ENCODE measurements at places on chromosomes 16 and 17. TPM values are rescaled to one million over a fixed set of nuclear protein-coding genes. Genes with fewer than 3 reads are reported as not detected.

GRCh38 chr17:79377230-79377786 lies 233.5 kb downstream of the RBFOX3 start:
- DNase-seq = no peak
- no peaks in the 10 kb centered on the region for H3K4me1 ChIP-seq
- H3K4me3 ChIP-seq = no peak overlapping the region
- H3K36me3 ChIP-seq = no peaks in the 10 kb centered on the region
- peaks cover 2% of the 10 kb centered on the region for H3K27me3 ChIP-seq

GRCh38 chr17:47291242-47291873 lies 32.4 kb upstream of the EFCAB13 start:
- H3K4me3 ChIP-seq = no peak overlapping the region
- DNase-seq = no peak
- no peaks in the 10 kb centered on the region for H3K4me1 ChIP-seq
- H3K27me3 ChIP-seq = peaks cover 7% of the 10 kb centered on the region
- H3K27ac ChIP-seq = no peak overlapping the region
- no peaks in the 10 kb centered on the region for H3K36me3 ChIP-seq

Gene ZNF469
- total RNA-seq = 0.57 TPM

DNA sequence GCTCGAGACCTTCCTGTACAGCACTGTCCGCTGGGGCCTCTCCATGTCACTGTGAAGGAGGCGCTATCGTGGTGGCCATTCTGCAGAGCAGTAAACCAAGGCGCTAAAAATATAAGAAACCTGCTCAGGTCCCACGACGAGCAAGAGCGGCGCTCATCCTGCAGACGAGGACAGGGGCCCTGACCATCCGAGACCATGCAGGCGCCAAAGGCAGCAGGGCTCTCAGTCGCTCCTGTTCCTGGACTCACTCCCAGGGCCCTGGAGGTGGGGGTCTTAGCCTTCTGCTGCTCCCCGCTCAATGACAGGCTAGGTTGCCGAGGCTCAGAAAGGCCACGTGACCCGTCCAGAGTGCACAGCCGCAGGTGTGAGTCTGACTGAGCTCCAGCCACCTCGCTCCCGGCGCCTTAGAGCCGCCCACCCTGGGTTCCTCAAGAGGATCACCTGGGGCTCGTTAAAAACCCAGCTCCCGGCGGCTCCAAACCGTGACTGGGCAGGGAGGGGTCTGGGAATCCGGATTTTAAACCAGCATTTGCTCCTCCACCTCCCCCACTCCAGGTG lies 509 bp upstream of the ATP2C2 start:
- peaks cover 49% of the 10 kb centered on the region for H3K27me3 ChIP-seq
- H3K4me3 ChIP-seq = no peak overlapping the region
- H3K27ac ChIP-seq = no peak overlapping the region
- no peaks in the 10 kb centered on the region for H3K36me3 ChIP-seq

DNA sequence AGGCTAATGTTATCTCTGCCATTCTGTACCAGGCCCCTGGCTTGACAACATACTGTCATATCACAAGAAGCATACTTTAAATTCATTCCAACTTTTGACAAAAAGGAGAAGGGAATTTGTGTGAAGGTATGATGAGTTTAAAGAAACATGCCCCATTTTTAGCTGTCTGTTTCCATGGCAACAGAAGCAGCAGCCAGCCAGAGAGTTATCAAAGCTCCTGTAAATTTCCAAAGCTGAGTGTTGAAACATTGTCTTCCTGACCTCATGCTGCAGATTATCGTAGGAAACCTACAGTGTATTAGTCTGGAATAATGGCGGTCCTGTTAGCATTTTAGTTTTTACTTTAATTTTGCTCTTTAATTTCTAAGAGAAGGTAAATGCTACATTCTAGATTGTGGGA lies 124.9 kb downstream of the MRTFB start:
- H3K4me3 ChIP-seq = no peak overlapping the region
- peaks cover 3% of the 10 kb centered on the region for H3K36me3 ChIP-seq
- no peaks in the 10 kb centered on the region for H3K27me3 ChIP-seq
- H3K27ac ChIP-seq = no peak overlapping the region
- peaks cover 18% of the 10 kb centered on the region for H3K4me1 ChIP-seq

DNA sequence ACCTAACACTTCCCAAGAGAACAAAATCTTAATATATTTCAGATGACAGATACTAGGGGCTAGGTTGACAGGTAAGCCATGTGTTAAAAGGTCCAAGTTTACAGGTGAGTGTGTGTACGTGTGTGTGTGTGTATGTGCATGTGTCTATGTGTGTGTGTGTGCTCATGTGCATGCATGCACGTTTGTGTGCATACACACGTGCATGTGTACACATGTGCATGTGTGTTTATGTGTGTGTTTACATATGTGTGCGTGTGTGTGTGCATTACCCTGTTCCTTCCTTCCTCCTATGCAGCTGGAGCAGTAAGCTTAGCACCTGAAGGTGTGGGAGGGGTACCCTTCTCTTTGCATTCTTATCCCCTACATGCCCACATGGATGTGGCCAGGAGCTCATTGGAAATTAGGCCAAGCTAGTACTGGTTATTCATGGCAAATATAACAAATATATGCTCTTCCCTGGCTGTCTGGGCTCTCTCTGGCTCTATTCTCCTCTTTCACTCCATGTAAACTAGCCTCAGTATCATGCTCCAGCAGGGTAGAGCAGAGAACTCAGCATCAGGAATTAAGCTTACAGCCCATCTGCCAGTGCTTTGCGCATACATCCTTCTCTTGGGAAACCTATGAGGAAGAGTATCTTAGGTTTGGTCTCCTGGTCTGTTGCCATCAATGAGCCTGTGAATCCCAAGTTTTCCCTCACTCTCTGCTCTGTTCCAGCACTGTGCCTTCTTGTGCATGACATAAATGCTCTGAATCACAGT lies 258.0 kb upstream of the MYOCD start:
- H3K27me3 ChIP-seq = no peaks in the 10 kb centered on the region
- no peak overlapping the region for H3K27ac ChIP-seq
- DNase-seq = no peak

Gene ERAL1
- 61.2 TPM for total RNA-seq

DNA sequence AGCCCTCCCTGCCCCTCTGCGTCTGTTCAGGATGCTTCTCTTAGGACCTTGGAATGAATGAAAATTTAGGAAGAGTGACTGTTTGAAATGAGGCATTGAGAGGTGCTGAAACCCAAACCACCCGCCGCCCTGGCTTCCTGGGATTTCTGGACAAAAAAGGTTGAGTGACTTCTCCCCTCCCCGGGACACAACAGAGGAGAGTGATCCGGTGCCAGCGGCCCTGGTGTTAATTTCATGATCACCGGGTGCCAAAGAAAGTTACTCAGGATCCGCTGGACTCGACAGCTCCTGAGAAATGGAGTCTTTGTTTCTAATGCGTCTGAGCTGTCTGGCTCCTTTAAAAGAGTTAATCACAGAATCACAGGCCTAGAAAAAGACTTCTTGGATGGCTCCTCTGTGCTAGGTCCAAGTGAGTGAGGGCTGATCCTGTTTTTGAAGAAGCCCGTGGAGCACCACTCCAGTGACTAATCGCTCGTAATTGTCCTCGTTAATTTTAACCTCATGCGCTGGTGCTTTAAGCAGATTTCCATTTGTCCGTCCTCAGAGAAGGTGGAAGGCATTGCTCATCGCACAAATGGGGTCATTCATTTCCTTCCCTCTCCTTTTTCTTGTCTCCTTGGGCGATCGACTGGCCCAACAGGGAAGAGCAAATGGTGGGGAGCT lies 144.4 kb upstream of the ZFHX3 start:
- no peak for DNase-seq
- no peak overlapping the region for H3K4me3 ChIP-seq
- H3K4me1 ChIP-seq = no peaks in the 10 kb centered on the region
- no peak overlapping the region for H3K27ac ChIP-seq
- H3K27me3 ChIP-seq = peaks cover 2% of the 10 kb centered on the region

Gene NPW
- 7.0 TPM for total RNA-seq

GRCh38 chr17:44307387-44308186 lies 814 bp upstream of the RUNDC3A start:
- H3K4me1 ChIP-seq = peaks cover 3% of the 10 kb centered on the region
- peak; percentile 60 for DNase-seq
- peak overlapping the region; percentile 43 for H3K4me3 ChIP-seq
- no peaks in the 10 kb centered on the region for H3K36me3 ChIP-seq
- peaks cover 32% of the 10 kb centered on the region for H3K27me3 ChIP-seq

DNA sequence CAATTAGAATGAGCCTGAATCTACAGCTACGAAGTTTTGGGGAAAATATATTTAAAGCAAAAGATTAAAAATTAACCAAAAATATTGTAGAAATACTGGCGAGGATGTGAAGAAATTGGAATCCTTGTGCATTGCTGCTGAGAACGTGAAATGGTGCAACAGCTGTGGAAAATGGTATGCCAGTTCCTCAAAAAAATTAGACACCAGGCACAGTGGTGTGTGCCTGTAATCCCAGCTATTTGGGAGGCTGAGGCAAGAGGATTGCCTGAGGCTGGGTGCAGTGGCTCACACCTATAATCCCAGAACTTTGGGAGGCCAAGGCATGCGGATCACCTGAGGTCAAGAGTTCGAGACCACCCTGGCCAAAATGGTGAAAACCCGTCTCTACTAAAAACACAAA lies 119.9 kb upstream of the TMEM97 start:
- no peak overlapping the region for H3K4me3 ChIP-seq
- no peak for DNase-seq
- no peaks in the 10 kb centered on the region for H3K4me1 ChIP-seq
- no peaks in the 10 kb centered on the region for H3K27me3 ChIP-seq
- H3K27ac ChIP-seq = no peak overlapping the region

GRCh38 chr16:78150233-78150632 lies 50.8 kb downstream of the WWOX start:
- no peaks in the 10 kb centered on the region for H3K4me1 ChIP-seq
- no peaks in the 10 kb centered on the region for H3K36me3 ChIP-seq
- H3K27me3 ChIP-seq = no peaks in the 10 kb centered on the region

Gene KRTAP4-9
- not detected for total RNA-seq

DNA sequence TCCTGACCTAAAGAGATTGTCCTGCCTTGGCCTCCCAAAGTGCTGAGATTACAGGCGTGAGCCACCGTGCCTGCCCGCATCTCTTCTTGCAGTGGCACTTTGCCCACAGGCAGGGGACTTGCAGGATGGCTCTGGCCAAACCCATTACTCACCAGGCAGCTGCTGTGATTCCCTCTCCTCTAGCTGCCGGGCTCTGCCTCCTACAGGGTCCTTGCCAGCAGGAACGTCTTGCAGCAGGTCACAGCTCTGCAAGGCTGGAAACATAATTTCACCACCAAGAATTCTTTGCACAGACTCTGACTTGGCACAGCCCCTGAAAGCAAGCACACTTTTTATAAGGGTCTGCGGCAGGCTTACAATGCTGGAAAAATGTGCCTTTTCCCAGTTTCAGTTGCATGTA lies 20.3 kb downstream of the COX4I1 start:
- peaks cover 7% of the 10 kb centered on the region for H3K4me1 ChIP-seq
- H3K27me3 ChIP-seq = peaks cover 7% of the 10 kb centered on the region
- DNase-seq = no peak
- no peak overlapping the region for H3K27ac ChIP-seq

- no peaks in the 10 kb centered on the region for H3K36me3 ChIP-seq
- no peaks in the 10 kb centered on the region for H3K4me1 ChIP-seq
- H3K27me3 ChIP-seq = peaks cover 5% of the 10 kb centered on the region
- no peak overlapping the region for H3K27ac ChIP-seq
- no peak overlapping the region for H3K4me3 ChIP-seq
Measured at GRCh38 chr16:15808071-15808470, 48.8 kb downstream of the MYH11 start.

Gene COX6A2
- not detected for total RNA-seq

- no peak overlapping the region for H3K27ac ChIP-seq
- no peaks in the 10 kb centered on the region for H3K4me1 ChIP-seq
- no peaks in the 10 kb centered on the region for H3K36me3 ChIP-seq
- no peak for DNase-seq
- H3K27me3 ChIP-seq = no peaks in the 10 kb centered on the region
Measured at GRCh38 chr17:79621151-79621943, 10.5 kb upstream of the RBFOX3 start.

GRCh38 chr16:56874800-56875199 lies 9.8 kb downstream of the SLC12A3 start:
- H3K36me3 ChIP-seq = no peaks in the 10 kb centered on the region
- peaks cover 1% of the 10 kb centered on the region for H3K4me1 ChIP-seq
- no peak for DNase-seq
- no peak overlapping the region for H3K4me3 ChIP-seq
- H3K27ac ChIP-seq = no peak overlapping the region

Measured in activated CD4-positive, alpha-beta T cell treated with anti-CD3 and anti-CD28 coated beads, Interleukin-2, amount 10 ng/mL, durations not matched to agents 24 days and 14 days (primary cell).